Chondrocyte (in vitro differentiated cells): ENCODE measurements at places on chromosomes 6 and 20. TPM values are rescaled to one million over a fixed set of nuclear protein-coding genes. Genes with fewer than 3 reads are reported as not detected.

The MYBL2 gene
- 14.6 to 16.8 TPM (median 15.7 TPM) in 3 replicates for total RNA-seq

GRCh38 chr20:63854766-63855362 lies 6.4 kb upstream of the ABHD16B start:
- DNase-seq: no peak

- DNase-seq: peak; percentile 43
Measured at GRCh38 chr6:158567871-158568401, 8.0 kb downstream of the TMEM181 start.

GRCh38 chr20:19886661-19887288 lies 128.7 kb downstream of the RIN2 start:
- no peak for DNase-seq
